NCI-H1105 (cell line): ENCODE measurements at places on chromosomes 6 and 20.
A peak's percentile ranks its signal among the peaks of the same experiment; 100 is the strongest.

GRCh38 chr6:153568628-153569027, 437.5 kb upstream of the RGS17 start:
- no peak for DNase-seq

DNA sequence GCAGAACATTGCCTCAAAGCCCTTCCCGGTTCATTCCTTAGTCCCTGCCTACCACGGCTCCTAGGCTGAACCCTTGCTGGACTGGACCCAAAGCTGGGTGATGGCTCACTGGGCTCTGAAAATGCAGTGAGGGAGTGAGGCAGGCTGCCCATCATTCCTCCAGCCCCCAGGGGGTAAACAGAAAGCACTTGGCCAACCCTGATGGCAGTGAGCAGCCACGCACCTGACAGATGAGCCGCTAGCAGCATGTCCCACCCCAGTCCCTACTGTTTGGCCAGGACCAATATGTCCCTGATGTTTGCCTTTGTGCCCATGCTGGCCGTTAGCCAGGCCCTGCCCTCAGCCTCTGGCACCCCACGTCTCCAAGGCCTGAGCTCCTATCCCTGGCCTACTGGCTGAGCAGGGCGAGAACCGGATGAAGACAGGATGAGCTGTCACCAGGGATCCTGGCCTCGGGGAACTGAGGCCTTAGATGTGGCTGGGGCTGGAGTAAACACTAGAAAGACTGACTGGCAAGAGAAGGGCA, 19.4 kb upstream of the BAK1 start:
- no peak for DNase-seq

DNA sequence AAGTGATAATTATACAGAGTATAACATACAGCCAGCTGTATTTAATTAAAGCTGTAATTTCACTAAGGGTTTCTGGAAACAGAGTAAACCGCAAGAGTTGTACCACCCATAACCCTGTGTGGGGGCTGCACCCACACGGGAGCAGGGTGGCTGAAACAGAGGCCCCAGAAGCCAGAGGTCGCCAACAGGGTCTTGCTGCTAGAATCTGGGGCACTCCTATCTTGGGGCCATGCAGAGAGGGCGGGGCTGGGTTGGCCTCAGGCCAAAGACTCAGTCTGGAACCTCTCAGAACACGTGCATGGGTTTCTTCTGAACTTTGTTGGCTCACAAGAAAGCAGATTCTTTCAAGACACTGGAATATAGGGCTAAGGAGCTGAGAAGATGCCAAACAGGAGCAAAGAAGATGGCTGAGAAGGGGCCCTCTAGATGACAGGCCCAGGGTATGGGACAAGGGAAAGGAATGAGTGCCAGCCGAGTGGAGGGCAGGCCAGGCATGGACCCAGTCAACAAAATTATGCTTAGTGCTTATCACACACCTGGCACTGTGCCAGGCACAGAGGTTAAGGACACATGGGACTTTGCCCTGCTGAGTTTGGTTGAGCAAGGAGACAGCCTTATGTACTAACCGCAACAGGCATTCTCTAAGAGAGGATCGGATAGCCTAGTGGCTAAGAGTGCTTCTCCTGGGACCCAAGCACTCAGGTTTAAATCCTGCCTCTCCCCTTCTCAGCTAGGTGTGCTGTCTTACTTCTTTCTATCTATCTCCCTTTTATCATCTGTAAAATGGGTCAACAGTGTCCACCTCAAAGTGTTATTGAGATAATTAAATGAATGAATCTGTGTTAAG, 96.6 kb upstream of the FOXP4 start:
- DNase-seq: peak; percentile 5

- DNase-seq: no peak
Observed at GRCh38 chr6:158737082-158737709, 82.0 kb downstream of the EZR start.

DNA sequence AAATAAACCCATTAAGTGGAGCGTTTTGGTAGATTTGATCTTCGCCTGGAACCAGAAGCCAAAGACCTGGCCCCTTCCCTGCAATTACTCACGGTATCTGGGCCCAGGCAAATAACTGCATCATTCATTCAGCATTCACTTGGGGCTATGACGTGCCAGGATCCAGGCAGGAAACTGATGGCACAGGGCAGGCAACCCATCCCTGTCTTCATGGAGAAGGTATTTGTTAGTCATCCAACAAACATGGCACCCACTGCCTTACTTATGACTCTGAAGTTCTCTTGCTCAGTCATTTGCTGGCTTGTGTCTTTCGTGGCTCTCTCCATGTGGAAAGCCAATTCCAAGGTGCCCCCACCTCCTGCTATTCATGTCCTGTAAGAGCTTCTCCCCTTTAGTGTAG, 232.4 kb downstream of the BMP7 start:
- DNase-seq: no peak

GRCh38 chr6:13089296-13089994, 238.9 kb downstream of the TBC1D7 start:
- DNase-seq: no peak

GRCh38 chr20:14093652-14094051, 98.3 kb downstream of the MACROD2 start:
- peak; percentile 78 for DNase-seq

GRCh38 chr20:2220298-2220697, 75.5 kb upstream of the TGM3 start:
- no peak for DNase-seq

GRCh38 chr6:136471372-136471771, 78.8 kb downstream of the MAP7 start:
- no peak for DNase-seq
